ENCODE measurements at places on chromosomes 5 and 9. TPM values are rescaled to one million over a fixed set of nuclear protein-coding genes. Genes with fewer than 3 reads are reported as not detected.
A peak's percentile ranks its signal among the peaks of the same experiment; 100 is the strongest.

DNA sequence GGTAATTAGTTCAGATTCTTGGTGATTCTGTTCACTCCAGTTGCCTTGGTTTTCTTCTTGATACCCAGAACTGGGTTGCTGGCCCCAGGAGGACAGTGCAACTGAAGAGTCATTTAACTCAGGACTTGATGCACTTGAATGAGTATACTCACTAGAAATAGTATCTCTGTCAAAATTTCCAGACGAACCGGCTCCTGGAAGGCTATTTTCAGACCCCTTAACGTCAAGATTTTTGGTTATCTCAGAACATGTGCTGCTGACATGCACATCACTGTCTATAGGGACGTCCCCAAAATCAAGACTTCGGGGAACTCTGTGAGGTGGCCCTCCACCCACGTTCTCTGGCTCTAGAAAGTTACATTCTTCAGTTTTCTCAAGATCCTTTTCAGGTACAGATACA, 56.7 kb upstream of the PCA3 start:
- DNase-seq = no peak

GRCh38 chr5:55062039-55062779, 38.2 kb downstream of the GZMK start:
- peak; percentile 29 for DNase-seq

PCDHB3 gene
- 0.99 TPM for total RNA-seq

- DNase-seq = no peak
Measured at GRCh38 chr9:92384375-92384774, 20.0 kb downstream of the OGN start.

RLN2 gene
- total RNA-seq = not detected

- no peak for DNase-seq
Measured at GRCh38 chr5:127885176-127885575, 182.0 kb downstream of the CCDC192 start.

IL5 gene
- total RNA-seq = not detected

DNA sequence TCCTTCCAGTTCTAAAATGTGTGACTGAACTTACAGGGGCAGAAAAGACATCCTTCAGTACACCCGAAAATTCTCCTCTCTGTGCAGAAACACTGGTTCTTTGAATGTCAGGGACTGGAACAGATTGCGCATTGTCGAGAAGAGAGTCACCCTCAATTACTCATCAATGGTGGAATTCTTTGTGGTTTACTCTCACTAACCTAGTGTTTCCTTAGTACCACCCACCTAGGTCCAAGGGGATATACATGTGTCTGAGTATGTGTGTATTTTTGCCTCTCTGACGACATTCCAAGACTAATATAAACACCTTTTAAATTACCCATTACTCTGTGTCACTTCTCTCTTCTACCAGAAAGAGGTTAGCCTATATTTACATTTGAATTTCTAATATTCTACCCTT, 660.8 kb downstream of the TLE1 start:
- DNase-seq = no peak

CNTLN gene
- 4.2 TPM for total RNA-seq

DNA sequence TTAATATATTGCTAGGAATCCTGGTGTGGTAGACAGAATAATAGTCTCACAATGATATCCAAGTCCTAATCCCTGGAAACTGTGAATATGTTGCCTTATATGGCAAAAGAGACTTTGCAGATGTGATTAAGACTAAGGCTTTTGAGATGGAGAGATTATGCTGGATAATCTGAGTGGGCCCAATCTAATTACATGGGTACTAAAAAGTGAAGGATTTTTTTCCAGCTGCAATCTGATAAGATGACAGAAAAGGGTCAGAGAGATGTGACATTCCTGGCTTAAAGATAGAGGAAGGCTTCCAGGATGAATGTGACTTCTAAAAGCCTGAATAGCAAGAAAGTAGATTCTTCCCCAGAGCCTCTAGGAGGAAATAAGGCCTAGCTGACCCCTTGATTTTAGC, 80.7 kb upstream of the MPDZ start:
- DNase-seq = no peak

AFAP1L1 gene
- total RNA-seq = 48.9 TPM

DNA sequence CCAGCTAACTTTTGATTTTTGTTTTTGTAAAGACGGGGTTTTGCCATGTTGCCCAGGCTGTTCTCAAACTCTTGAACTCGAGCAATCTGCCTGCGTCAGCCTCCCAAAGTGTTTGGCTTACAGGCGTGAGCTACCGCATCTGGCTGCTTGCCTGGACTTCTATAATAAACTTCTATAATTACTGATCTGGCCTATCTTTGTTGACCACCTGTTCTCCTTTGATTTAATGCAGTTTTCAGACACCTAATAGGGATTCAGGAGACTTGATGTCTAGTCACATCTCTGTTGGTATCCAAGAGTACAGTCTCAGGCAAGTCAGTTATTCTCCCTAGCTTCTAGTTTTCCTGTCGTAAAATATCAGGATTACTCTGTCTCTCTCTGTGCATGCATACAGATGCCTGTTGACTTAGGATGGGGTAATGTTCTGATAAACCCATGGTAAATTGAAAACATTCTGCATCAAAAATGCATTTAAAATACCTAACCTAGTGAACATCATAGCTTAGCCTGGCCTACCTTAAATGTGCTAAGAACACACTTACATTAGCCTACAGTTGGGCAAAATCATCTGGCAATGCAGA, 51.5 kb upstream of the NR3C1 start:
- no peak for DNase-seq

BARHL1 gene
- total RNA-seq = not detected

PPP2R2B gene
- total RNA-seq = 0.12 TPM

DNA sequence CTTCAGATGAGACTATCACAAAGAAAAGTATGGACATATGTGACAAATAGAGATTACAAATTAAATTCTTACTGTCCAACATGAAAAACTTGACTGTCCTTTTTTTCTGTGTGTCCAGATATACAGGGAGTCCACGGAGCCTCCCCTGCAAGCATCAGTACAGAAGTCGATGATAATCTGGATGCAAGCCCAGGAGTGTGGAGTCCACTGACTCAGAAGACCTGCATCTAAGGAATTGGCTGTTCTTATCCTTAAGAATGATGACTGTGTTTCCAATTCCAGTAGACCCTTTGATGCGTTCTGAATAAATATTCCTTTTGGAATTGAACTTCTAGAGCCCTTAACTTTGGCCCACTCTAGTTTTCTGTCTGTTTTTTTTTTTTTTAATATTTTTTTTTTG, 56.7 kb upstream of the TAF11L2 start:
- no peak for DNase-seq

IFNA21 gene
- not detected for total RNA-seq
